ENCODE measurements at places on chromosomes 1 and 21. TPM values are rescaled to one million over a fixed set of nuclear protein-coding genes. Genes with fewer than 3 reads are reported as not detected.

GRCh38 chr21:36135391-36136102, 668 bp downstream of the CBR3 start:
- DNase-seq: peak; percentile 68

- no peak for DNase-seq
Measured at GRCh38 chr1:36124404-36125128, 456 bp downstream of the COL8A2 start.

GRCh38 chr1:206496131-206496793, 11.1 kb upstream of the RASSF5 start:
- no peak for DNase-seq

DNA sequence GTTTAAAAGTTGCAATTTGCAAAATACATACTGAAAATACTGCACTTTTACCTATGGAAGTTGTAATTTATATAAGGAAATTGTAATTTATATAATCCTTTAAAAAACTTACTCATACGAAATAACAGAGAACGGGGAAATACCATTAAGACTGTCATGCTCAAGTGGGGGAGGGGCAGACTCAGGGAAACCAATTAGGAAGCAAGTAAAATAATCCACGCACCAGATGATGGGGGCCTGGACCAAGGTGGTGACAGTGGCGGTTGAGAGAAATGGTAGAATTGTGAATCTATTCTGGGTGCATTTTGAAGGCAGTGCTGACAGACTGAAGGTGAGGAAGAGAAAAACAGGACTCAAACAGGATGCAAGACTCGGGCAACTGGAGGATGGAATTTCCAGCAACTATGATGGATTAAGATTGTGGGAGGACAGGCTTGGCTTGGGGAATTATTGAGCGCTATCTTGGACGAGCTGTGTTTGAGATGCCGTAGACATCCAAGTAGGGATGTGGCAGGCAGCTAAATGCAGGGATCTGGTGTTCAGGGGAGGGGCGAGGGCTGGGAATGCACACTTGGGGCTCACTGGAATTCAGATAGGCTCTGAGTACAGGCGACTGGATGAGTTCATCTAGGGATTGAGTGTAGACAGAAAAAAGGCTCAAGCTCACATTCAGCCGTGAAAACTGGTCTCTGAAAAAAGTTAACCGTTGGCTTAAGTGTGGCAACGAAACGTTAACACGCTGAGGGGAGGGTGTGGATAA, 977 bp downstream of the LCA5L start:
- DNase-seq: no peak

- no peak for DNase-seq
Measured at GRCh38 chr1:75014250-75014649, 119.9 kb upstream of the LHX8 start.

DNA sequence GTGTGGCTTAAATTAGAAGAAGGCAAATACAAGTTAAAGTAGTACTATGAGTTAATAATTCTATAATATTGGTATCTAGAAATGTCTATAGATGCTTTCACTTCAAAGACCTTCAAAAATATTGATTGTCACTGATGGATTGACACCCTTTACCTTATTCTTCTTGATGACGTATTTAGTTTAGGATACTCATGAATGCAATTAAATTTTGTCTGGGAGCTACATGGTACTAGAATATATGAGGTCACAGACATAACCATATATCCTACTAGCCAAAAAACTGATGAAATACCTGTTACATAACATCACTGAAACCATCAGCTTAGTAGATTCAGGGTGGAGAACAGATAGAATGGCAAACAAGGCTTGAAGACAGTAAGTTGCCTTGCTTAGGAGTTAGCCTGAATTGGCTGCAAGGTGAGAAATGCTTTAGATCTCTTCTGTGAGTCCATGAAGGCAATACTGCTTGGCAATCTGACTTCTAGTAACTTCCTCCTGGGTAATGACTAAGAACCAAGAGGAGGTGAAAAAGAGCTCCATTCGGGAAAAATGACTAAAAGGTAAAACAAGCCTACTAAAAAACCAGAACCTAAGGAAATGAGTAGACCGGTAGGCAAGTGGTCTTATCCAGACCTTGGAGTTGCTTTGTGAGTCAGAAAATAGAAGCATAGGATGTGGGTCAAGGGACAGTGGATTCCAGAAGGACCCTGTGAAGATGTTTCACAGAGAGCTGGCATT, 16.9 kb upstream of the ARHGAP29 start:
- no peak for DNase-seq

Gene CALML6
- total RNA-seq: 0.50 TPM

Gene SPRR3
- total RNA-seq: not detected

Data from left colon (tissue), 2 donors.